Cerebellar nuclear complex (tissue), 1 donor: ENCODE measurements at places on chromosomes 2 and 18.

DNA sequence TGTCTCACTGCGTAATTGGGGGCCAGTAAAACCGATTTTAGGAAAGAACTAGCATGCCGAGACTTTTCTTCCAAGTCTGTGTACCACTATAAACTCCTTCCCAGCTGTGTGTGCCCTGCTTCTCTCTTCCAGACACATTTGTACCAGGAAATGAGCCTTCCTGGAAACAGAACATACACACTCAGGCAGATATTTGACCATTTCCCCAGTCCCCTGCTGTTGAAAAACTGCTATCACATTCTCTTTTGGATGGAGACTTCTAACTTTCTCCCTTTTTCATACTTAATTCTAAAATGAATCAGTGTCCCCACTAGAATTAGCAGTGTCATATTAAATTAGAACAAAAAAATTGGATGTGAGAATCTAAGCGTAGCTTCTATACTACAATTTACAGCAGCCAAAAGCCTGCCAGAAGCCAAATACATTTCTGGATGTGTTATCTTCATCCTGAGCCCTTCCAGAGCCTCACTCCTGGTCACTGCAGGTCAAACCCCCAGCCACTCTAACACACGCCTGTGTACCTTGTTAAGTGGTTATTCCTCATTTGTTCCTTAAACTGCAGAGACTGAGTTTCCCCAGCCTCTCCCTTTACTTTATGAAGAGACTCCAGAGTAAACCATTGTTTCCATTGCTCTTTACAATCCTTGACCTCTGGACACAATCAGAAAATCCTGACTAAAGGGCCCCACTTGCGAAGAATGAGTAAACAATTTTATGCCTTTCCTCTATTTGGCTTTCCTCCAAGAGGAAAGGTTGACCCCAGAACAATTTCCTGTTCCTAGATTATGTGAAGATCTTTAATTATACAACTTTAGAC lies 20.4 kb downstream of the DSG4 start:
- DNase-seq = no peak

DNA sequence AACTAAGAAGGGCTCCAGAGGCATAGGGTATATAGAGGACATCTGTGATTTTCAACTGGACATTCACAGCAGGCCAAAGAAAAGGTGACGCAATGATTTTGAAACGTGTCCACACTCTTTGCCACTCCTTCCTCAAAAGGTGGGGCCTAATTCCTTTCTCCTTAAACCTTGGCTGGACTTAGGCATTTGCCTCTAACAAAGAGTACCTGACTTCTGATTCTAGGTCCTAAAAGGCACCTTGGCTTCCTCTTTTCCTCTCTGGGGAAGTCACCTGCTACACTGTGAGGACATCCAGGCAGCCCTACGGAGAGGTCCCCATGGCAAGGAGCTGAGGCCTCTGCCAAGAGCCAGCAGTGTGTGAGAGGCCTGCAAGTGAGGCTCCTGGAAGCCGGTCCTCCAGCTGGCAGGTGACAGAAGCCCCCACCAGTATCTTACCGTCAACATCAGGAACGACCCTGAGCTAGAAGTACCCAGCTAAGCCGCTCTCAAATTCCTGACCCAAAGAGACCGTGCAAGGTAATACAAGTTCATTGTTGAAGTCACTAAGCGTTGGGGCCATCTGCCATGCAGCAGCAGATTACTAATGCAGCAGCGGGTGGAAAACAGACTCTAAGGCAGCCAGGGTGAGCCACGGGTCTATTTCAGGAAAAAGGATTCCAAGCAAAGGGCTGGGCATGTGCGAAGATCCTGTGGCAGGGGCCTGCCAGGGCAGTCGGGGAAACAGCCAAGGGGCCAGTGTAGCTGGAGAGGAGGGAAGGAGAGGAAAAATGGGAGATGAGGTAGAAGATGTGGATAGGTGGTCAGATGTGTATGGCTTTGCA lies 7.4 kb upstream of the HES6 start:
- DNase-seq = no peak

- no peak for DNase-seq
These were observed 1029.1 kb upstream of the KLHL29 start for GRCh38 chr2:22355816-22356433.

- DNase-seq = no peak
These were observed 76.3 kb downstream of the STPG4 start for GRCh38 chr2:47078541-47079482.

- peak; percentile 7 for DNase-seq
These were observed 477.2 kb downstream of the ZEB2 start for GRCh38 chr2:144042751-144043150.

DNA sequence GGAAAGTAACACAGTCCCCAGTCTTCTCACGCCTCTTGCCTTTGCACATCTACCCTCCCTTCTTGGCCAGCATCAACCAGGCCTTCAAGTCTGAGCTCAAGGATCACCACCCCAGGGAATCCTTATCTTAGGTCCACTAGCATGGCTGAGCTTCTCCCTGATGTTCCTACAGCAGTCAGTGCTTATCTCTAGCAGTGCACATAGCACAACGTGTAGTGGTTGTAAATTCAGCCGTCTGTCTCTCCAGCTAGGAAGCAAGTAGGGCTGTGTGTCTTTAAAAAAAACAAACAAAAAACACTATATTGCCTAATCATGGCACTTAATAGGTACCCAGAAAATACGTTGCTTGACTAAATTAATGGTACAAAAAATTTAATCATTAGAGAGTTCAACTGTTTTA lies 29.2 kb downstream of the KCNG3 start:
- no peak for DNase-seq

GRCh38 chr18:37429791-37430190 lies 135.8 kb downstream of the CELF4 start:
- DNase-seq = no peak

- DNase-seq = no peak
These were observed 279.4 kb downstream of the EIPR1 start for GRCh38 chr2:3098231-3098630.

GRCh38 chr2:11562011-11562410 lies 28.2 kb downstream of the GREB1 start:
- no peak for DNase-seq

DNA sequence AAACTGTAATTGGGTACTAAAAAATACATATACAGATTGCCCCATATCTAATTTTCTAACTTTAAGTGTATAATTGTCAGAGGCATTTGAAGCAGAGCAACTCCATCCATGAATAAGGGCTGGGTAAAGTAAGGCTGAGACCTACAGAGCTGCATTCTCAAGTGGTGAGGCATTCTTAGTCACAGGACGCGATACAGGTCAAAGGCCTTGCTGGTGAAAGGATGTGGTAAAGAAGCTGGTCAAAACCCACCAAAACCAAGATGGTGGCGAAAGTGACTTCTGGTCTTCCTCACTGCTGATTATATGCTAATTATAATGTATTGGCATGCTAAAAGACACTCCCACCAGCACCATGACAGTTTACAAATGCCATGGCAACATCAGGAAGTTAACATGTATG lies 50.0 kb downstream of the SLC8A1 start:
- DNase-seq = no peak

- DNase-seq = no peak
These were observed 133.1 kb upstream of the KCNJ3 start for GRCh38 chr2:154565433-154565832.

DNA sequence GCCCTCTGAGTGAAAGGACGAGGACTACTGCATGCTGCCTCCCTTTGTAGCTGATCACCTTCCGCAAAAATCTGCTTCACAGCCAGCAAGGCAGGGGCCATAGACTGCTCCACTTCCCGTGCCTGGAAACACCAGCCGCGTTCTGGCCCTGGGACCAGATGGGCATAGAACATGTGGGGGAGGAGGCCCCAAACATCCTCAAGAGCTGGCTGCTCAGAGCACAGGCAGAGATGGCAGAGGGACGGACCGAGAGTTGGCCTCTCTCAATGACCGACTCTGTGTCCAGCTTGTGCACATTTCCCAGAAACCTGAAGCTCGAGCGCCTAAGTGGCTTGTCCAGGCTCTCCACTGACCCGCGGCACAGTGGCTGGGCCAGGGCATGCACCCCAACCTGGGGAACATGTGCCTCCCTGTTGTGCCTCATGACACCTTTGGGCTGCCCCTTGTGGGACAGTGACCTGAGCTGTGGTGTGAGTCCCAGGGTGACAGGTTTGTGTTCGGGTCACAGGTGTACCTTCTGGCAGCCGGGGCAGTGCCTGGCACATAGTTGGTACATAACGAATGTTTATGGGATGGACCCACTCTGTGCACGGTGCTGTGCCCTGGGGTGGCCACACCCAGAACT lies 9.1 kb downstream of the KCNF1 start:
- no peak for DNase-seq

DNA sequence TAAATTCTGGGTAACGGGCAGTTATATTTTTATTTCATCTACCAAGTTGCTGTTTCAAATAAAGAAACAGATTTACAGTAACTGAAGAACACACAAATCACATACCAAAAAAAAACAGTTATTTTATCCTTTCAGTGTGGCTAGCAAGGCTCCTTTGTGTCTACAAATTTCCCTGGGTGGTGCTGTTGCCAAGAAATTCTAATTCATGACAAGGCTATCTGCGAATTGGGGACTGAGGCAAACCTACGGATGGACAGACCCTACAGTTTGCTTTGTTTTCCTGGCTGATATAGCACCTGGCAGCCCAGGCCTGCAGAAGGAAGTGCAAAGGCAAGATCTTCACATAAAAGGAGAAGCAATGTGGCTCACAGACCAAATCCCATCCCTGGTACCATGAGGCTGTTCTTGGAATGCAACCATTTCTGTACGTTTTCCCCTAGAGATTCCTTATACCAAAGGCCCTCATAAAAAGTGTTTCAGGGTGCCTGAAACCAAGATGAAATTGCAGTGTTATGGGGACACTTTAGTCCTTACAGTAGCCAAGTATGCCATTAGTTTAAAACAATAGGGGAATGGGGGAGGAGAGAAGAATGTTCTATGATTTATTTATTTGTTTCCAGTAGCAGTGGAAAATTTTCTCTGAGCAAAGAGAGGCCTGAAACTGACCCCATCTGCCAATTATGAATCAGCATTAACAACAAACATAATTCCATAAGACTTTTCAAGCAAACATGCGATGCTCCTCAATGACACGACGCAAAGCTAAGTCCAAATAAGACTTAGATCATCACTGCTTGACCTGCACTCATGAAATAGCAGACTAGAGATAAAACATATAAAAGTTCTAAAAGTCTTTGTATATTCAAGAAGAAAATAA lies 4.3 kb downstream of the KLF7 start:
- no peak for DNase-seq

- DNase-seq = no peak
These were observed 13.0 kb downstream of the SIGLEC15 start for GRCh38 chr18:45838302-45839070.

GRCh38 chr2:23351388-23352141 lies 33.4 kb upstream of the KLHL29 start:
- DNase-seq = peak; percentile 52

DNA sequence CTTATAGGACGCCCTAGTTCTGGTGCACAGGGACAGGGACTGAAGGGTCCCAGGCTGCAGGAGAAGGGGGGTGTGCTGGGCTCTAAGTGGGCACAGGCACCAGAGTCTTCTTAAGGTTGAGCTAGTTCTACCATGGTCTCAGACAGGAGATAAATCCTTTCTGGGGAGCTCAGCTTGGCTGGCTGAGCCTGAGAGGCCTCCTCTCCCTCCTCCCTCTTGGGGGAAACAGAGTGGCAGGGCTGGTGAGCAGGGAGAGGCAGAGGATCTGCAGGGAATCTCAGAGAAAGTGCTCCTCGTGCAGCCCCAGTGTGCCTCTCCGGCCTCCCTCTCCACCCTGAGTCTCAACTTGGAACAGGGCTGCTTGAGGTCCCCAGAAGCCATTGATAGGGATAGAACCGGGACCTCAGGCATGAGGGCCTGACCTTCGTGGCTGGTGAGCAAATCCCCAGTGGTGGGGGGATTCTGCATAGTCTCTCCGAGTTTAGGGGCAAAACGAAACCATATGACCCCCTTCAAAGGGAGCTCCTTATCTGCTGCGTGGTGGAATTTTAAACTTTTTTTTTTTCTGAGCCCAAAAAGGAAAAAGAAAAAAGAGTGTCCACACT lies 2.0 kb downstream of the GDF7 start:
- DNase-seq = no peak

- no peak for DNase-seq
These were observed 45.9 kb downstream of the MBOAT2 start for GRCh38 chr2:8957628-8958027.

GRCh38 chr2:86143307-86143706 lies 37.3 kb downstream of the PTCD3 start:
- no peak for DNase-seq

- no peak for DNase-seq
These were observed 82.2 kb upstream of the PNPT1 start for GRCh38 chr2:55775828-55776227.

- DNase-seq = no peak
These were observed 16.4 kb upstream of the MSH2 start for GRCh38 chr2:47386551-47386950.

DNA sequence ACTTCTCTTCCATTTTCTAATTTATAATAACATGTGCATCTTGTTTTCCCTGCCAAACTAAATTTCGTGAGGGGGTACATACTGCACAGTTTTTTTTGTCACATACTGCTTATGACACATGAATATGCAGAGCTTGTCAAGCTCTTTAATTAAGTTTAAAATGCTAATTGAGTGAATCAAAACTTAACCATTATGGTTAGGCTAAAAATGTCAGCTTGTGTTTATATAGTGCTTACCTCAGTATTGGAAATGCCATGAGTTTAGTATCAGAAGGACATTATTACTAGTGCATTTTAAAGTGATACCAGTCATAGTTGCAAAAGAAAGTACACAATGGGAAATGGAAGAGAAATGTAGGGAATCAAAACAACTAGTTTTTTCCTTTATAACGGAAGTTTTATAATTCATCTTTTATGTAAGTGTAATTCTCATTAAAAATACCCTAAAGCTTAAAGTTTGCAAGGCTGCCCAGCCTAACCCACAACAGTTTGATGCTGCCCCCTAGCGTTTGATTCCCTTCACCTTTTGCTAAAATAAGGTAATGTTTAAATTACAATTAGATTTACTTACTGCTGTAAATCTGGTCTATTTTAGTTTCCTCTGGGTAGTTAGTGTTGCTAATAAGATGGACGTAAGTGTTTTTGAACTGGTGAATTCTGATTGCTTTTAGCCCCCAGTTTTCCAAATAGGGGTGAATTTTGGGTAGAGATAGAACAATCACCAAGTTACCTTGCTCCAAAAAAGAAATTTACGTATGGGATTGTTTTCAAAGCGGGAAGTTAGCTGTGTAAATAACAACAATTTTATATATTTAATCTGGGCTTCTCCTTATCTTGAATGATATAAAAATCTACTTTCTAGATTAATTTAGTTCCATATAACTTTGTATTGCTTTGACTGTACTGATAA lies 3.2 kb downstream of the SLC39A10 start:
- no peak for DNase-seq

GRCh38 chr2:102301867-102302362 lies 9.4 kb upstream of the IL1RL1 start:
- no peak for DNase-seq

- DNase-seq = no peak
These were observed 435.0 kb upstream of the SPRED2 start for GRCh38 chr2:65867446-65867845.

- no peak for DNase-seq
These were observed 1228.9 kb downstream of the CNTNAP5 start for GRCh38 chr2:125254010-125254409.

GRCh38 chr2:172340394-172340793 lies 87.0 kb upstream of the ITGA6 start:
- no peak for DNase-seq

GRCh38 chr18:55448420-55448819 lies 139.6 kb downstream of the TCF4 start:
- no peak for DNase-seq
